ENCODE measurements at places on chromosomes 2 and 18.

DNA sequence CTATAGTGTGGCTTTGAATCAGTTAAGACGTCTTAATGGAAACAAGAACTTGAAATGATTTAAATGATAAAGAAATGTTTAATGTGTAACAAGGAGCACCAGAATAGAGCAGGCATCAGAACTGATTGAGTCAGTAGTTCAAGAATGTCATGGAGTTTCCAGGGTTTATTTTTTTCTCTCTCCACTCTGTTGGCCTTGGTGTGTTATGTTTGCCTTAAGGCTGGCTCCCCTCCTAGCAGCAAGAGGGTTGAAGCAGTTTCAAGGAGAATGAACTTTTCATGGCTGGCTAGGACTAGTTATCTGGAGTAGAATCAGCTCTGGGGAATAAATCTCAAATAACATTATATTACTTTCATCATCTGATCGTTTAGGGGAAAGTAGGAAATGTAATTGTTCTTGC lies 13.4 kb upstream of the GLS start:
- no peak for DNase-seq

GRCh38 chr18:49274188-49274714 lies 186.2 kb downstream of the DYM start:
- DNase-seq: no peak

DNA sequence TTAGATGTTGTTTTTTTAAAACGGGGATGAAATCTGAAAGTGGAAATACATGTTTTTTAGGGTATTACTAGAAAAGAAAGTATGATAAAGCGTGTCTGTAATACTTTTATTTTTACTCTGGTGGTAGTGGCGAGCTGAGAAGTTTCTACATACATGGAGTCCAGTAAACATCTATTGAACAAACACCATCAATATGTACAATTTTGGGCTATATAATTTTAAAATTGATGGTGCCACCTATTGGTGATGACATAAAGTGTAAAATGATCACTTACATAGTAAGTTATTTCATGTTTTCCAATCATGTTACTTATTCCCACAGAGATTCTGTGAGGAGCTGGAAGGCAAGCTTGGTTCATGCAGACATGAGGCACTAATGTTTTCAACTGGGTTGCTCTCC lies 31.5 kb upstream of the NFE2L2 start:
- peak; percentile 30 for DNase-seq

- DNase-seq: no peak
Observed at GRCh38 chr2:67213270-67213670, 183.9 kb upstream of the ETAA1 start.

GRCh38 chr2:176419591-176420071 lies 150.4 kb downstream of the MTX2 start:
- DNase-seq: peak; percentile 8

- peak; percentile 66 for DNase-seq
Observed at GRCh38 chr2:26745609-26746327, 18.3 kb upstream of the SLC35F6 start.

- DNase-seq: no peak
Observed at GRCh38 chr2:50624506-50624905, 407.4 kb downstream of the NRXN1 start.

- no peak for DNase-seq
Observed at GRCh38 chr2:172623249-172623965, 67.5 kb downstream of the PDK1 start.

DNA sequence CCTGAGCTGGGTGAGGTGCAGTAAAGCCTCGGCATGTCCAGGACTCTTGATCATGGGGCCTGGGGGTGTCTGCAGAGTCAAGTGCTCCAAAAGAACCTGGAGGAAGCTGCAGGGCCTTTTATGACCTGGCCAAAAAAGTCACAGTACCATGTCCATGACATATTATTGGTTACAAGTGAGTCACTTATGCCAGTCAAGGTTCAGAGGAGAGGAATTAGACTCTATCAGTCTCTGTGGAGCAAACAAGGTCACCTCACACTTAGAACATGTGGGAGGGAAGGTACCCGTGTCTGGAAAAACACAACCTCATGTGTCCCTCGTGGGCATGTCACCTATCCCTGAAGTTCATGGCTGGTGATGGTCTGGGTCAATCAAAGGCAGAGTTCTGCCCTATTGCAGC lies 465.7 kb downstream of the FBXO15 start:
- no peak for DNase-seq

DNA sequence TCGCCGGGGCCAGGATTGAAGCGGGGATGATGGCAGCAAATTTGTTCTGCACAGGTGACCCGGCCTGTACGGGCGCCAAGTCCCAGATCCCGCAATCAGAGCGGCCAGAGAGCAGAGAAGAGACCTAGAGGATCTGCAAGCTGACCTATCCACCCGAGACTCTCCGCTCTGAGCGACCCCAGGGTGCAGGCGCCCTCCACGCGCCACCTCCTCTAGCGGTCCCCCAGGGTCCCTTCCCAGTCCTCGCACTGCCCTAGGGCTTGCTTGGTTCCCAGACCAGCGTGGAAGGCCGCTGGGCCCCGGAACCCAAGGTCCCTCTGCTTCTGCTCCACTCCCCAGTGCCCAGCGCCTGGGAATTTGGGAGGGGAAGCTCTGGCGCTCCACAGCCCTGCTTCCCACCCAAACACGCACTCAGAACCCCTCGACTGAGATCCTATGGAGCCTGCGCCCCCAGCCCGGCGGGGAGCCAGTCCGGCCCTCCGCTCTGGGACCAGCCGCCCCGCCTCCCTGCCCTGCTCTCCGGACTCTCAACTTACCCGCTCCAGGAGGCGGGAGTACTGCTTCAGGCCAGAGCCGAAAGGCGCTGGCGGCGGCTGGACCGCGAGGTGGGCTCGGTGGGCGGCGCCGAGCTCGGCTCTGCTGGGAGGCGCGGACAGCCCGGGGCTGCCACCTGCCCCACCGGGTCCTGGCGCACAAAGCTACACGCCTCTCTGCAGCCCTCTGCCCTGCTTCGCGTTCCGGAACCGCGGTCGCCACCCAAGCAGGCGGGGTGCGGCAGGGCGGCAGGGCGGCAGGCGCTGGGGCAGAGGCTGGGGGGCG lies 3.0 kb upstream of the SIX3 start:
- DNase-seq: no peak

DNA sequence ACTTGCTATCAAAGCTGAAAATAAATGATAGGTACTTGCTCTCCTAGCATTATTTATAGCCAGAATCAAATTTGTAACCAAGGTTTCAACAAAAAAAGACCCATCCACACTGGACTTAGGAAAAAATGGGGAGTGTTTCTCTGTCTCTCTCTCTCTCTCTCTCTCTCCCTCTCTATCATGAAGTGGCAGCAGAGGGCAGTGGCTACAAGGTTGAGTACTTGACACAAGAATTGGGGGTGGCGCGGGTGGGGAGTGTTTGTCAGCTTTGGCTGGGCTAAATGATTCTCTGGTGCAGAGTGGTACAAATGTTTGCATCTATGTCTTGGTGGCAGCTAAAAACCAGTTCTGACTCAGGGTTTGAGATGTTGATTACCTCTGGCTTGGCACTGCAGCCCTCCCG lies 85.0 kb downstream of the RBM43 start:
- no peak for DNase-seq

GRCh38 chr2:195612611-195613495 lies 44.2 kb upstream of the SLC39A10 start:
- peak; percentile 72 for DNase-seq

GRCh38 chr2:36476411-36476810 lies 120.8 kb downstream of the CRIM1 start:
- no peak for DNase-seq

- DNase-seq: peak; percentile 38
Observed at GRCh38 chr2:246489-247144, 17.2 kb downstream of the SH3YL1 start.

DNA sequence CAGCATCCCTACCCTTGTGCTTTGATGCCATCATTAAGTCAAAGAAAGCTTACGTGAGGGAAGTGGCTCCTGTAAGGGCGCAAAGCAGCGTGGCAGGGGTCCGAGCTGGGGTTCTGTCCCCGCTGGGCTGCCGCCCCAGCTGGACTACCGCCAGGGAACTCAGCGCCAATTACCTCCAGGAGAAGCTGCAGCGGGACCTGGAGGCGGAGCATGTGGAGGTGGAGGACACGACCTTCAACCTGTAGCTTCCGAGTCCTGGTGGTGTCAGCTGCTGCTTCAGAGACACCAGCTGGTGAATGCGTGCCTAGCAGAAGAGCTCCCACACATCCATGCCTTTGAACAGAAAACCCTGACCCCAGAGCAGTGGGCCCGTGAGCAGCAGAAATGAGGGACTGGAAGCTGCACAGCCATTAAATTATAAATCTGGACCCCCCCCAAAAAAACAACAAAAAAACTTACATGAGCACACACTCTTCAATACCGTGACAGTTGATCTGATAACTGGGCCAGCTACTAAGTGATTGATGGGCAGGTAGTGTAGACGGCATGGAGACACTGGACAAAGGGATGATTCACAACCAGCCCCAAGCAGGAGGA lies 20.1 kb upstream of the YES1 start:
- DNase-seq: no peak
